ENCODE measurements at places on chromosomes 12 and 14.
A peak's percentile ranks its signal among the peaks of the same experiment; 100 is the strongest.

GRCh38 chr12:10249690-10250455, 37.2 kb downstream of the GABARAPL1 start:
- no peak for DNase-seq

GRCh38 chr14:101019541-101019940, 116.0 kb upstream of the RTL1 start:
- DNase-seq, result no peak

- no peak for DNase-seq
Observed at GRCh38 chr12:53594897-53595615, 31.1 kb downstream of the ATF7 start.

DNA sequence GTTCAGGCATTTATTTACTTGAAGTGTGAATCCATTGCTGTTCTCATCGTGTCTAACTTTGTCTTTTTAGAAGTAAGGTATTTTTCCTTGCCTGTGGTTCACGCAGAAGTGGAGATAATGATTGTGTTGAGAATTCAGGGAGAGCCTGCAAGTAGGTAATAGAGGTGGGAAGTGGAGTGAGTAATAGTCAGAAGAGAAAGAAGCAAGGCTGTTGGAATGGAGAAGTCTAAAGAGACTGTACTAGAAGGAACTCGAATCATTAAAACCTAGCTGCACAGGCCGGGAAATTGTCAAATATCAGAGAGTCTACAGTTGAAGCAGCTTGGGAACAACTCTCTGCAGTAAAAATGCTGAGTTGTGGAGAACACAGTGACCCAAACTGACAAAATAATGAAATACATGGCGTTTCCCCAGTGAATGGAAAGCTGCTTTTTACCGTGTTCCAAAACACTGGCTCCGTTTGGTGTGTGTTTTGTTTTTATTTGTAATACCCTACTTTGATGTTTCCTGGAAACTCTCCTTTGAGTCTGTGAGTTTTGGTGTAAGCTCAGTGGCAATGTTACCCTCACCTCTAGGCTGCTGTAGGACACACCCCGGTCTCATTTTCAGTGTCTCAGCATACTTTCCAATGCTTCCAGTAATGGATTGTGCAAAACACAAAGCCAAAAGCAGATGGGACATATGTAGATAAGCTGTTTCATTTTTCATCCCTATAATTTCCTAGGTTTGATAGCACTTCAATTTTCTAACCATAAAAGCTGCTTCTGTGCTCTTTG, 146.6 kb downstream of the CRADD start:
- no peak for DNase-seq

GRCh38 chr12:46886541-46887041, 60.8 kb upstream of the SLC38A4 start:
- no peak for DNase-seq

GRCh38 chr14:94689985-94690400, 77.8 kb downstream of the SERPINA3 start:
- DNase-seq, result no peak

GRCh38 chr12:109822416-109822815, 10.8 kb downstream of the TRPV4 start:
- DNase-seq, result no peak

- DNase-seq, result no peak
Observed at GRCh38 chr14:75486318-75486717, 36.0 kb upstream of the BATF start.

GRCh38 chr12:99810718-99811593, 163.4 kb downstream of the GARIN6 start:
- DNase-seq, result no peak

GRCh38 chr12:118581371-118581770, 205.0 kb downstream of the SUDS3 start:
- no peak for DNase-seq

GRCh38 chr14:33689680-33690079, 261.2 kb downstream of the EGLN3 start:
- DNase-seq, result no peak

- DNase-seq, result no peak
Observed at GRCh38 chr12:27394676-27395075, 51.9 kb upstream of the SMCO2 start.

GRCh38 chr12:9074484-9075137, 41.1 kb downstream of the A2M start:
- no peak for DNase-seq

- DNase-seq, result no peak
Observed at GRCh38 chr12:43112101-43112920, 439.7 kb downstream of the ADAMTS20 start.

DNA sequence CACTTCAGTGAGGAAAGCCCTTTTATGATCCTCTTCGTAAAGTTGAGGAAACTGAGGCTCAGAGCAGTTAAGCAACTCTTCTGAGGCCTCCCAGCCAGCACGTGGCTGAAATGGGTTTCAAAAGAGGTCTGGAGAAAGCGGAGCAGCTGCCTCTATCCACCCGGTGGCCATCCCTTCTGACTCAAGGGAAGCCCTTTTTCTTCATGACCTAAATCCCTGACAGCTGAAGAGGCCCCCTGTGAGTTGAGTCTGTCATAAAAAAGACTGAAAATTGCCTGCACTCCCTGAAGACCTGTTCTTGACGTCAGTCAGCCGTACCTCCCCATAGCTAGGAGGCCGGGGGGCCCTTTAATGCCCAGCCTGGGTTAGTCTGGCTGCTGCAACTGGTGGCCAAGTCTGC, 10.7 kb downstream of the CMKLR1 start:
- DNase-seq, result no peak

DNA sequence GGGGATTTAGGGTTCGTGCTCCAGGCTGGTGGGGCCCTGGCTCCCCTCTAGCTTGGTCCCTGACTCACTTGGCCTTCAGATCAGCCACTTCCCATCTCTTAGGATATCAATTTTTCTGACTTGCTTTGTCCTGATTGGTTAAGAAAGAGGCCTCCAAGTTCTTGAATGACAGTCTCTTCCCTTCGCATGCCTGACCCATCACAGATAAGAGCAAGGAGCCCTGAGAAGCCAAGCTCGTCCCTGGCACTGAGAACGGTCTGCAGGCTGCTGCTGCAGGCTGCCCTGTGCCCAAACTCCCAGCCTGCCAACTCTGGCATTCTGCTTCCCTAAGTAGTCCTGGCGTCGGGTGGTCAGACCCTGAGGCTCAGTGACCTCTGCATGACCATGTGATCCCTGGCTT, 794 bp upstream of the LRTM2 start:
- DNase-seq, result no peak

- no peak for DNase-seq
Observed at GRCh38 chr14:92944976-92945375, 22.0 kb downstream of the CHGA start.

GRCh38 chr12:76863005-76863670, 15.7 kb downstream of the CSRP2 start:
- no peak for DNase-seq

DNA sequence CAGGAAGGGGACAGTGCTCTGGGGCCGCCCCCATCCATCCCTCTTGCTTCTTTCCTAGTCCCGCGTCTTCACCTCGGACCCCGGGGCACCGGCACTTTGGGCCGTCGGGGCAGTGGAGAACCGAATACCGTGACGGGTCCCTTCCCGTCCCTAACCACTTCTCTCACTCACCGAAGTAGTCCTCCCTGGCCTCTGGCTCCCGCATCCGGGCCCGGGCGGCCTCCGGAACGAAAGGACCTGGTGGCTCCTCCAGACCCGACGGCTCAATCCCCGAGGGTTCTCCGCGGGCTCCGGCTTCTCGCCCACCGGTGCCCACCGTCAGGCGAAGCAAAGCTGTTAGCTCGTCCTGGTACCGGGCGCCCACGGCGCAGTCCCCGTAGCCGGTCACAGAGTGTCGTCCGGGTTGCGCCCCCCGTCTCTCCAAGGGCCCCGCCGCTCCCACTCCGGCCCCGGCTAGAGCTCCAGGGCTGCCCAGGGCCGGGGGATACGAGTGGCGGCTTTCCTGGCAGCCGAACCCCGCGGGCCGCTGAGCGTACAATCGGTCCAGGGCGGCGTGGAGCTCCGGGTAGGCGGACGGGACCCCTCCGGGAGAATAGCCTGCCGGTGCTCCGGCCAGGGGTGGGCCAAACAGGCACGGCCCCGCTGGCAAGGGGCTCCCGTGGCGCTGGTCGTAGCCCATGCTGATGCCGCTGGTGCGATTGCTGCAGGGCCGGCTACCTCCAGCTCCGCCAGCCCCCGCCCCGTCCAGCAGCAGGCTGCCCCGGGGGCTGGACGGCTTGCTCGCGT, 1.1 kb downstream of the AJUBA start:
- DNase-seq, result peak; percentile 24

GRCh38 chr12:106033161-106033675, 105.5 kb downstream of the NUAK1 start:
- no peak for DNase-seq

DNA sequence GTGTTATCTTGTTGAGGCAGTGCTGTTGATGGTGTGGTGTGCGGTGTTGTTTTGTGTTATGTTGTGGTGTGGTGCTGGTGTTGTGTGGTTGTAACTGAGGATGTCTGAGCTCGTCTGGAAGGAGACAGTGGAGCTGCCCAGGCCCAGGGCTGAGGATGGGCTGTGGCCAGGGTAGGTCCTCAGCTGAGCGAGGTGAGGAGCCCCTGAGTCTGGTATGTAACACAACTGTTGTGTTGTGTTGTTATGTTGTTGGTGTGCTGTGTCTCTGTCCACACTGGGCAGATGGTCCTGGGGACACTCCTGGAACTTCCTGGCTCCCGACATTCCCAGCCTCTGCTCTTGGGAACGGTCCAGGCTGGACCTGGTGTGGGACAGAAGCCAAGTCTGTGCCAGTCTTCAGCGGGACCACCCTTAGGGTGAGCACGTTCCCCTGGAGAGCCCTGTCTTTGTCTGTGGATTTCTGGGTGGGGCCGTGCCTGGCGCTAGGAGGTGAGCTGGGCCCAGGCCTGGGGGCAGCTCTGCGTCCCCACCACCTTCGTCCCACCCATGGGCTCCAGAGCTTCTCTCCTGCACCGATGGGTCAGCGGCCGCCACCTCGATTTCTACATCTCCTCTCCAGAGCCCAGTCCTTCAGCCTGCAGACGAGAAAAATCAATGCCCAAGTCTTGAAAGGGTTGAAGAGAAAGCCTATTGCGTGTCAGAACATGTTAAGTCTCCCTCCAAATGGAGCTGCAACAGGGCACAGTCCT, 27.4 kb upstream of the SFSWAP start:
- no peak for DNase-seq

- peak; percentile 57 for DNase-seq
Observed at GRCh38 chr14:91252871-91253794, 8.6 kb upstream of the GPR68 start.

DNA sequence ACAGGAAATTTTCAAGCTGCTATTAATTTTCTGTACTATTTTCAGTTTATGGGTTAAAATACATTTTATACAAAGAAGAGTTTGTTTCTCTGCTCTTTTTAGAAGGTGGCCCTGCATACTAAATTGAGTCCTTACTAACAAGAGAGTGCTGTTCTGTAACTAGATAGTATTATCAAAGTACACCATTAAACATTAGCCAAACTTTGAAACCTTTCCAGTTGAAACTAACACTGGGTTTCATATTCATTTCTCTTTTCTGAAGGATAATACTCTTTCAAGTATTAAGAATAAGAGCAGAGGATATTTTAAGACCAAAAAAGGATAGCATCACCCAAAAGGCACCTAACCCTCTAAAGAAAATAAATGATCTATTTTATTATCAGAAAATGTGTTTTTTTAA, 47.2 kb downstream of the PEBP1 start:
- no peak for DNase-seq

- DNase-seq, result no peak
Observed at GRCh38 chr14:50028458-50028857, 87.9 kb downstream of the VCPKMT start.

DNA sequence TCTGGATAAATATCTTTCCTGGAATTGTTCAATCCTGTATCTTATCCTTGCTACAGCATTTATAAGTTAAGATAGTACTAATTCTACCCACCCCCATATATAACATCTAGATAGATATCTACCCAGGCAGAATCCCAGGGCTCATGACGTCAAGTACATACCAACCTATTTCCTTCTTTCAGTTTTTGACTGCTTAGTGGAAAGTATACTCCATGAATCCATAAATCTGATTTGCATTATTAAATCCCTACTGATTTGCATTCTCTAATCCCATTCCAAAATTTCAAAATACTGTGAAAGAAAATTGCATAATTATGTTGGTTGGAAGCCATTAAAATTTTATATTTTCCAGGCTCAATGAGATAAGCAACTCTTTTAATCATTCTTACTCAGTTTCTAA, 111.7 kb downstream of the KITLG start:
- no peak for DNase-seq

GRCh38 chr12:128789356-128789929, 34.3 kb downstream of the SLC15A4 start:
- DNase-seq, result no peak

DNA sequence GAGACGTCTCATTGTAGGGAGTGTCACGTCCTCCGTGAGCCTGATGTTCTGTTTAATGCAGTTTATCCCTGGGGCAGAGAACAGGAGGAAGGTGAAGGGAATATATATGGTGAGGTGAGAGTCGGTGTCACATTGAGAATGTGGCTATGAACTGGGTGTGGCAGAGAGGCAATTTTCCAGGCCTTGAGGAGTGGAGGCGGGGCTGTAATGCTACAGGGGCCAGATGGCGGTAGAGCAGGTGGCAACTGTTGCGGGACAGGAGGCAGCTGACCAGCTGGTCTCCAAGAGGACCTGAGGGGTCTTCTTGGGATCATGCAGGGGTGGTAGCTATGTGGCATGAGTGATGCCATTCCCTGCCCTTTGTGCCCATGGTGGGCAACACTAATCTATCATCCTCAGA, 59.6 kb downstream of the CACNA1C start:
- DNase-seq, result no peak

DNA sequence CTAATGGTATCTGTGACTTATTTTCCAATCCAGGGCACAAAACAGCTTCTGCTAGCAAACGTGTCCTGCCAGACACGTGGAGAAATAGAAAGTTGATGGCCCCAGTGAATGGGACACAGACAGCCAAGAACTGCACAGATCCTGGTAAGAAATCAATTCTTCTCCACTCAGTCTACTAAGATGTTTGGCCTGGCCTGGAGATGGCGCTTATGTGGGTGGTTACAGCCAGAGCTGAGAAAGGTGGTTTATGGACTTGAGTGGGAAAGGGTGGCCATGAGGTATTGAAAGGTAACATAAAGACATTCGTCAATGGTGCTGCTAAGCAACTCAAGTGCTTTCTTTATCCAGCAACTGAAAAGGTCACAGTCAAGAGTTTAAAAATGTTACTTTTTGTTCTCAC, 2.9 kb downstream of the SLC24A4 start:
- no peak for DNase-seq

DNA sequence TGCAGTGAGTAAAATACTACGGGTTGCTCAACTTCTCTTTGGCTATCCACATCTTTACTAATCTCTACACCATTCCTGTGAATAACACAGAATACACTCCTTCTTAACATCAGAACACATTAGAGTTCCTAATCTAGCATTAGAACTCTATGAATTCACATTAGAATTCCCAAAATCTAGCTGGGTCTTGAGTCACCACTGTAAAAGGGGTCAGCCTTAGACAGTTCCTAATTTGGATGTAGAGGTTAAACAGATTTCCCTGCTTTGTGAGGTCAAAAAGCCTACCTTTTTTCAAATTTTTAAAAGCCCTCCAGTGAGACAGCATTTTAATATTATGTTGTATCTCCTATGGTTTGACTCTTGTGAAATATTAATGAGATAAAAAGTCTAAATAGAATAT, 7.4 kb downstream of the HNRNPC start:
- DNase-seq, result no peak

- no peak for DNase-seq
Observed at GRCh38 chr12:28611449-28611848, 421.2 kb downstream of the CCDC91 start.

- DNase-seq, result no peak
Observed at GRCh38 chr12:49577589-49578315, 9.8 kb upstream of the MCRS1 start.

GRCh38 chr12:32198555-32198954, 91.9 kb downstream of the BICD1 start:
- DNase-seq, result no peak

GRCh38 chr12:106135781-106136180, 3.0 kb downstream of the NUAK1 start:
- no peak for DNase-seq
